NCI-H2029 (cell line): ENCODE measurements at places on chromosomes 7 and 10.

GRCh38 chr7:105306298-105306748 is 82.4 kb downstream of the SRPK2 start:
- no peak for DNase-seq

- no peak for DNase-seq
Observed at GRCh38 chr10:10397906-10398305, 619.8 kb upstream of the CELF2 start.

- DNase-seq, result no peak
Observed at GRCh38 chr7:25884265-25884828, 267.7 kb upstream of the NFE2L3 start.

DNA sequence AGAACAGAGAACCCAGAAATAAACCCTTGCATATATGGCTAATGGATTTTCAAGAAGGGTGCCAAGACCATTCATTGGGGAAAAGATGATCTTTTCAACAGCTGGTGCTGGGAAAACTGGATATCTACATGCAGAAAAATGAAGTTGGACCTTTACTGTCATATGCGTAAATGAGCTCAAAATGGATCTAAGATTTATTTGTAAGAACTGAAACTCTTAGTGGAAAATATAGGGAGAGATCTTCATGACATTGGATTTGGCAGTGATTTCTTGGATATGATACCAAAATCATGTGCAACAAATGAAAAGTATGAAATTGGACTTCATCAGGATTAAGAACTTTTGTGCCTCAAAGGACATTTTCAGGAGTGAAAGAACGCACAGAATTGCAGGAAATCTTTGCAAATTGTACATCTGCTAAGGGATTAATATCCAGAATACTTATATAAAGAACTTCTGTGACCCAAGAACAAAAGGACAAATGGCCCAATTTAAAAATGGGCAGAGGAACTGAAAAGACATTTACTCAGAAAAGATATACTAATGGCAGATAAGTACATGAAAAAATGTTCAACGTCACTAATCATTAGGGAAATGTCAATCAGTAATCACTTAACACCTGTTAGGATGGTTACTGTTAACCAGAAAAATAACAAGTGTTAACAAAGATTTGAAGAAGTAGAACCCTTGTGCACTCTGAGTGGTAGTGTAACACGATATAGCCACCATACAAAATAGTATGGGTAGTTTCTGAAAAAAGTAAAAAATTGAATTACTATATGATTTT is 6.1 kb downstream of the DBF4 start:
- DNase-seq, result no peak
